Endothelial cell (in vitro differentiated cells): ENCODE measurements at places on chromosomes 16 and 17.

DNA sequence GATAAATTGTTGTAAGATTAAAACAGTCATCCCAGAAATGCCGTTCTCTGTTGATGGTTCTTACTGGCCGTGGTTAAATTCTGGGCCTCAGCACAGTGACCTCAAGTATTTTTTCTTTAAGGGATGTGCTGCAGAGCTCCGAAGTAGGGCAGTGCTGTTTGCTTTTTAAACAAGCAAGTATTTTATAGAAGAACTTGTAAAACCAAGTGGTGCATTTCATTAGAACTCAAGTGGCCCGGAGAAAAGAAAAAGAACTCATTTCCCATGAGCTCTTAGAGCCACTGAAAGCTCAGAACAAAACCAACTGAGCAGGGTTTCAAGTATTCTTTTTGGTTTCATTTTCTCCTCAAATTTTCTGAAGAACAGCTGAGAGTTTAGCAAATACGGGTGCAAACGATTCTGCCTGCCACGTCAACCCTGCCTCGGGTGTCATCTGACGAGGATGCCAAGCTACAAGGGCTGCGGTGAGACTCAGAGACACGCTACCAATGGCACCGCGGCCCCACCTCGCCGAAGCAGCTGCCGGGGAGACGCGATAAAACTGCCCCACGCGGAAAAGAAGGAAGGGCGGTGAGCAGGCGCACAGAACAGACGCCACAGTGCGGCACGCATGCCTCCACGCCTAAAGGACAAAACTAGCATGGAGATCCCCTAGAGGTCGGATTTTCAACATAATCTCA is 6.3 kb downstream of the LMF1 start:
- DNase-seq = no peak

DNA sequence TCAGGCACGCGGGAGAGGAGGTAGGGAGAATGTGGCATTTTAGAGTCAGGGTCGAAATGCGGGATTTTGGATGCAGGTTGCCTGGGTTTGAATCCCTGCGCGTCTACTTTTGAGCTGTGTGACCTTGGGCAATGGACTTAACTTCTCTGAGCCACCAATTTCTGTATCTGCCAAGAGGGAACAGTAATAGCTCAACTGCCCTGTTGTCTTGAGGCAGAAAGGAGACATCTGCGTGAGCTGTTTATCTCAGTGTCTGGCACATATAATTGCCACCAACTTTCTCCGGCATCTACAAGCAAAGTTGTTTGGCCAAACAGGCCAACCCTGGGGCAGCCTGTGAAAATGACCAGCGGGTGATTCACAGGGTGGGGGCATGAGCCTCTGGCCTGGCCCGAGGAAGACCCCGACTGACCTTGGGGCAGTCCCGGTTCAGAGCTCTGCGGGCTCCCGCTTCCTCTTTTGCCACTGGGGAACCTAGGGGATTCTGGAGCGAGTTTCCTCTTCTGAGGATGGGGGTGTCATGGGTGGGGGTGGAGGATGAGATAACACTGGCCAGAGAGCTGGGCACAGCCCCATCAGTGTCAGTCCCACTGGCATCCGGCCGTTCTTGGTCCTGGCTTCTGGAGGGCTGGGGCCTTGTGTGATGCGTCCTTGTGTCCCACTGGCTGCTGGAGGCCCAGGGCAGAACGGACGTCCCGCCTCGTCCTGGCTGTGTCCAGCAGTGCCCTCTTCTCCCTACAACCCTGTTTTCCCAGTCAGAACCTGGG is 1.3 kb downstream of the SNN start:
- no peak for DNase-seq

DNA sequence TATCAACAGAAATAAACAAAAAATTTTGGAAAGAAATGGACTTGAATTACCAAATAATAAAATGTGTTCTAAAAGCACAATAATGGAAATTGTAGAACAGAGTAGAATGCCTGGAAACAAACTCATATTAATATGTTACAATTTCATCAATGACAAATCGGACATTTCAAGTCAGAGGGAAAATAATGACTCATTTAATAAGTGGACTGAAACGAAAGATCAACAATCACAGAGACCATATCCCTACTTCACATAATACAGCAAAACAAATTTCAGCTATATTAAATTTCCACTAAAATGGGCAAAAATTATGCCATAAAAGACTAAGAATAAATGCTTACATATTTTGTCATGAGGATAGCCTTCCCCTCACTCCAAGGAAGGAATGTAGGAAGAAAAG is 25.7 kb downstream of the CDYL2 start:
- no peak for DNase-seq

DNA sequence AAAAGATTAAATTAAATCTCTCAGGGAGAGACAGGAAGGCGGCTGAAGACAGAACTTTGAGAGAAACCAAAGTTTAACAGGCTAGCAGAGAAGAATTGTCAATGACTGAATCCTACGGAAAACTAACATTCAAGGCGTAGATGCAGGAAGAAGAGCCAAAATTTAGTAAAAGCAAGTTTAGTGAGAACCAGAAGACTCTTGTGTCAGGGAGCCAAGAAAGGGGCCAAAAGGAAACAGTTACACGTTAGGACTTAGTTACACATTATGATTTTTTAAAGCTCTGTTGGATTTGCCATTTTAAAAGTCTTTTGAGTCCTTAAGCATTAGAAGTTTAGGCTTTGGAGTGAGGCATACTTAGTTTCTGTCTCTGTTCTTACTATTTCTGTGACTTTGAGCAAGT is 164.6 kb downstream of the CHD9 start:
- no peak for DNase-seq

GRCh38 chr16:72910875-72911274 is 137.1 kb downstream of the ZFHX3 start:
- DNase-seq = no peak

- DNase-seq = no peak
These were observed 67.5 kb upstream of the TMEM132E start for GRCh38 chr17:34511931-34512330.

- no peak for DNase-seq
These were observed 18.4 kb downstream of the ESRP2 start for GRCh38 chr16:68217506-68217905.

DNA sequence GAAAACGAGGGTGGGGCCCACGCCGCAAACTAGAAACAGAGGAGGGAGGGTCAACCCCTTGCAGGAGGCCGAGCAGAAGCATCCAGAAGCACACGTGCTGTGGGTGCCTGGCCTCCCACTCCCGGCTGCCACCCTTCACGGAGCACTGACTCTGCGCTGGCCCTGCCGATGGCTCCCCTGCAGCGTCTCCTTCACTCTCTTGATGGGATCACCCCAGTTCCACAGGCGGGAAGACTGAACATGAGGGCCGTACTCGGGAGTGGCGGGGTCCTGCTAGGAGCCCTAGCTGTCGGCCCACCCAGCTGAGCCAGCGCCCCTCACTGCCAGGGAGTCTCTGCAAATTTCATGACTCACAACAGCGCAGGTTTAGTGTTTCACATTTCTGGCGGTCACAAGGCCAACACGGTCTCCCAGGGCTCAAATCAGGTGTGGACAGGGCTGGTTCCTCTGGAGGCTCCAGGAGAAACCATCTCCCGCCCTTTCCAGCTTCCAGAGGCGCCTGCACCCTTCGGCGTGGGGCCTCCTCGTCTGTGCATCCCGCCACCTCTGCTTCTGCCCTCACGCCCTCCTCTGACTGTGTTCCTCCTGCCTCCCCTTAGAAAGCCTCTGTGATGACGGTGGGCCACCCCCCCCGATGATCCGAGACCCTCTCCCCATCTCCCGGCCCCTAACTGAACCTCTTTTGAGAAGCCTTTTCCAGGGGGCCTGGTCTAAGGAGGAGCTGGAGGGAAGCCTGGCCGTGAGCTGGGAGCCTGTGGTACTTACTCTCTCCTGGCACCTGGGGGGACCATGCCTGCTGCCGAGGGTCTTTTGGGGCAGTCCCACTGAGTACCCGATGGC is 2.0 kb downstream of the PTX4 start:
- no peak for DNase-seq

DNA sequence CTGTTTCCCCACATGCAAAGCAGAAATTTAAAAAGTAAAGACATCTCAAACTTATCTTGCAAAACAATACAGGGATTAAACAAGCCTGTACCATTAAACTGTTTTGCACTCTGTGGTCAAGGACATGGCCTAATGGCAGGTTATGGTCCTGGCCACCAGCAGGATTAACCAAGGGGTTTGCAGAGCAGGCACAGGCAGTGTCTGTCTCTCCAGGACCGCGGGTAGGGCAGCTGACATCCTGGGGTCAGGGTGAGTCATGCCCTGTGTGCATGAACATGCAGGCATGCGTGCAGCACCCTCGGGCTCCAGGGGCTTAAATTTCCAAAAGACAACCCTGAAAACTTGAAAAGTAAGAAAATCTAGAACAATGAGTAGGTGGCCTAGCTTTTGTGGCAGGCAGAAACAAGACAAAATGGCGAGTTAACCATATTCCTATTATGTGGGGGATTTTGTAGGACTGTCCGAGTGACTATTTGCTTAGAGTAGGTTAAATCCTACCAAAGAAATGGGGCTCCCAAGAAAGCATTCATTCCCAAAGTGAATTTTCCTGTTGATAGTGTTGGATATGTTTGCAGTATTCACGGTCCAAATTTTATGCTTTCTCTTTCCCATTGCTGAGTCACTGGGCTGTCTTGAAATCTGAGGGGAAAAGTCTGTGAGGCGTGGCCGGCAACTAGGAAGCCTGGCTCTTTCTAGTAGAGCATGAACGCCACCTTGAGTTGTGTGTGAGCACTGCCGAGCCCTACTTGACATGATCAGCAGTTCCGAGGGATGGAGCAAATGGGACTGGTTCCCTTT is 158.4 kb upstream of the FAM20A start:
- DNase-seq = peak; percentile 75

DNA sequence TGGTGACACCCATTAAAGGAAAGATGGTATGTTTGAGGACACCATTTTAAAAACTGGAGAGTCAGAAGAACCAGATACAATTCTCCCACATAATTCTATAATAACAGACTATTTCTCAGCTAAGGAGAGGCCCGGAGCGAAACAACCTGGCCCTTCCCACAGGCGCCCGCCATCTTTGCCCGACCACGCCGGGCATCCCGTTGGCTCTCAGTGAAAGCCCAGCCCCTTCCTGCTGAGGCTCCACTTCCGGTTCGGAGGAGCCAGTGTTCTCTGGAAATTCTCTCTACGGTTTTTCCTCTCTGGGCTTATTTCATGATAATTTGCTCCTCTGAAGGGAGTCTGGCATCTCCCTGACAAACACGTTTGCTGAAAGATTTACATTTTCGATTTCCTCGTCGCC is 175.7 kb downstream of the AXIN2 start:
- no peak for DNase-seq

- DNase-seq = no peak
These were observed 4.2 kb downstream of the MTSS2 start for GRCh38 chr16:70681382-70682238.

DNA sequence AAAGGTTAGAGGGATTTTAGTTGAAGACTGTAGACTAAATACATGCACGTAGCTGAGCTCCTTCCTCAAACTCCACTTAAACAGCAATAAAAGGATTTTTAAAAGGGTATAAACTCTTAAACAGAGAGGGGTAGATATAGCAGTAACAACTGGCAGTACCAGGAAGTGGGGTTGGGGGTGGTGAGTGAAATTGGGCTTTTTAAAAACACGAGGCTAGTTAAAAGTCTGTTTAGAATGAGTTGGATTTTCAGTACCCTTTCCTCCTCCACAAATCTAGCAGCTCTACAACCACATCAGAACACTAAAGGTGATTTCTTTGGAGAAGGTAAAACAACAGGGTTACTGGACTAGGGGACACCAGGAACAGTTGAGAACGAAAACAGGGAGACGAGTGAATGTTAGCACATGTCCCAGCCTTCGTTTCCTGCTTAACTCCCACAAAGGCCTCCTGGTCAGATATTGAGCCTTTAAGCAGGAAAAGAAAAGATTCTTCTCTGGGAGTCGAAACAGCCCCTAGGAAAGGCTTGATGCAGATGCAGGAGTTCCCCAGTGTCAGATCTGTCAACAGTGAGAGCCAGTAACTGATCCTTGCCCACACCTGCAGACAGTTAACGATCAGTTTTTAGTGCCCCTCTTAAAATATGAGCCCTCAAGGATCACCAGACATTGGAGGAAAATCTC is 13.8 kb downstream of the NETO2 start:
- DNase-seq = no peak

DNA sequence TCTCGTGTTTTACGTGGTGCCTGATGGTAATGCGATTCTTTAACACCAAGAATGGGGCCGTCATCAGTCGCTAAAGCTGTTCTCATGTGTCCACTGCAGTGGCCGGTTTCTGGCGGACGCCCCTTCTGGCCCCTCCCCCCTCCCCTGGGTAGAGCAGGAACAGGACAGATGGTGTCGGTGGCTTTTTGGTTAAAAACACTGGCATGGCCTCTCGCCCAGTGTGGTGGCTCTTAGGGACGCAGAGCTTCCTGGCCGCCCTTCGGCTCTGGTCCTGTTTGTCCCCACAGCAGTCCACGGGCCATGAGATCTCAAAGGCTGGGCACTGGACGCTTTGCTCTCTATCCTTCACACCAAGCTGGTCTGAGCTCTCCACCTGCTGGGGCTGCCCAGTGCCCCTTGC is 151.8 kb downstream of the BANP start:
- no peak for DNase-seq

- DNase-seq = no peak
These were observed 45.3 kb downstream of the MEOX1 start for GRCh38 chr17:43616421-43616820.

GRCh38 chr17:62787366-62787765 is 20.7 kb downstream of the MARCHF10 start:
- DNase-seq = no peak

DNA sequence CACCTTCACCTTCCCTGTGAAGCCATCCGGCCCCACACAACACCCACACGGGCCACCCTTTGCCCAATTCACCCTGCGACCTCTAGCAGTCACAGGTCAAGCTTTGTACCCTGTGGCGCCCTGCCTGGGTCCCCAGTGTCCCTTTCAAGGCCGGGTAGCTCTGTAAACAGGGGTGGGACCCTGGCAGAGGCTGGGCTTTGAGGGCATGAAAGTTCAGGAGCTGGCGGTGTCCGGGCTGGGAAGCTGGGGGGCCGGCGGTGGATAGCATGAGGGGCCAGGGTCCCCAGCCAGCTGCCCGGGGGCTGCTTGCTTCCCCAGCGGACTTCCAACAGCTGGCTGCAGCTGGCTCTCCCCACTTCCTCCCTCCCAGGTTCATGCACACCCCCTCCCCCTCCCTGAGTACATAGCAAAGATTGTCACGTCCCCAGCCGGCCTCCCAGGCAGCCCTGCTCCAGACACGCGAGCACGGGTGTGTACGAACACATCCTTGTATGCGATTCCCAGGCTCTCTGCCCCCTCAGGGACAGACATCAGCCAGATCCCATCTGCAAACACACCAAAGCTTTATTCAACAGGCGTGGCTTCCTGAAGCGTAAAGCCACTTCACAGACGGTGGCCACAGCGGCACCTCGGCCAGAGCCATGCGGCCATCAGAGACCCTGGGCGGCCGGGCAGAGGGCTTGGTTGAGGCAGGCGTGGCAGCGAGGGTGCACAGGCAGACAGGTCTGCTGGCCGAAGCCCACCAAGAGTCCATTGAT is 8.2 kb downstream of the NTHL1 start:
- DNase-seq = no peak

- no peak for DNase-seq
These were observed 36.0 kb upstream of the SLC47A1 start for GRCh38 chr17:19497624-19498023.
